ENCODE measurements at places on chromosomes 5 and 9. TPM values are rescaled to one million over a fixed set of nuclear protein-coding genes. Genes with fewer than 3 reads are reported as not detected.
A peak's percentile ranks its signal among the peaks of the same experiment; 100 is the strongest.

DNA sequence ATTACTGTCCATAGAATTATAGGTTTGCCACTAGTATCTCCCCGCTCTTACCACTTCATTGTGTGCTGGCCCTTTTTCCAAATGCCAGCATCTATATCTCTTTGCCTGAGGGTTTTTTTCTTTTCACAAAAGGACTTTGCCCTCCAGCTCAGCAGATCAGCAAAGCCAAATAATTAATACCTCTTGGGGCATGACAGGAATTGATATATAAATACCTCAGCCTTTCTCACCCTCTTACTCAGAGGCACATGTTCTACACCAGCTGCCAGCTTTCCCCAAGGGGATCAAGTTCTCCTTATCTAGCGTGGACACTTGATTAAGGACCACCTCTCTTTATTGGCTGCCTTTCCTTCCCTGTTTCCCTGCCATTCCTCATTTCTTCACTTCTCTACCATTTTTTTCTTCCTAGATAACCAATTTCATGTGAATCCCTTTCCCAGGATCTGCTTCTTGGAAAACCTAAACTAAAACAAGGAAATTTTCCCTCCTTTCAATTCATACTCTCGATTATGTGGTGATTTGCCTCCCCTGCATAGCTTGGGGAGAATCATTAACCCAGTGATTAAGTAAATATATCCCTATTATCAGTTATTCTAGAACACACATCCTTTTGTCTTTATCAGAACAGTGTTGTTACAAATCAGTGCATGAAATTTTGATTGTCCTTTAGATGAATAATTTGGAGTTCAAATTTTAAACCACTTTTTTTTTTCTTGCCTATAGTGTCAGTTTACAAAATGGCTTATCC lies 6.9 kb upstream of the NUDT12 start:
- no peak for DNase-seq

WHRN gene
- total RNA-seq = 7.4 TPM

DNA sequence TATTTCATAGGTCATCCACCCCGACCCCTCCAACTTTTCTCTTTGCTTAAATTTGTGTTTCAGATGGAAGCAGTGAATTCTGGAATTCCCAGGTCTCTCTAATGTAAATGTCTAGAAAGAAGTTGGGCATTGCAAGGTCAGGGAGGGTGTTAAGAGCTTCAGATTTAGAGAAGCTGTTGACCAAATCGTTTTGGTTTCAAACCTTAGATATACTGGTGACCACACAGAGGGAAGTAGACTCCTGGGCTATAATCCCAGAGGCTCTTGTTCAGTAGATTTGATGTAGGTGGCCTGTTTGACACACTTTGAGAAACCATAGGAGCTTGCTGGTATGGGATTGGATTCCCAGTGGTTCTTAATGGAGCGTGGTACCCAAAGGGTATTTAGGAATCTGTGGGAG lies 137.3 kb upstream of the KLF9 start:
- DNase-seq = no peak

LRRC19 gene
- total RNA-seq = not detected

RNF183 gene
- not detected for total RNA-seq

DNA sequence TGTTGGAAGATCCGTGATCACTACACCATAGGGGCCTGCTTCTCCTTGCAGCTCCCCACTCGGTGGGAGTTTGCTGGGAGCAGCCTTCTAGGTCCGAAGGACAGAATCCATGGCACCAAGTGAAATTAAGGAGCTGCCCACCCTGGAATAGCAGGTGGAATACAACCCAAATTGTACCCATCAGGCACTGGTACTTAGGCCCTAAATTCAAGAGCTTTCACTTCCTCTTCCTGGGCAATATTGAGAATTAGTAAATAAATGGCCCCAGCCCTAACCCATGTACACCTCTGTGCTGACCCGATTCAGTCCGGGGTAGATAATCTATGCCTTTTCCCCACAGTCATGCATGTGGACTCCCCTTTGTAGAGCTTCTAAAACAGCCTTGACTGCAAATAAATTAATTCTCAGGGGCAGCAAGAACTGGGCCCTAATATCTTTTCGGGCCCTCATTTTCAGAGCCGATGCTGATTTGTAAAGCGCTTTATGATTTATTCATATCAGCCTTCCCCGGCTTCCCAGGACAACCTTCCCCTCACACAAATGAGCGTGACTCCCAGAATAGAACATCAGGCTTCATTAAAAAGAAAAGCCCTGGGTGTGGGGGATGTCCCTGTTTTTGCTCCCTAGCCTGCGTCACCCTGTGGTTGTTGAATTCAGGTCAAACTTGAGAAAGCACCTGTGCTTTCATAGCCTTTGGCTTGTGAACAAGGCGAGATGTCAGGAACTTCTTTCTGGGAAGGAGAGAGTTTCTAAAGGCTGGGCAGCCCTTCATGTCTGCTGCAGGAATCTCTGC lies 126.1 kb upstream of the TBC1D2 start:
- DNase-seq = no peak

- no peak for DNase-seq
These were observed 1126.2 kb upstream of the CDH9 start for GRCh38 chr5:28164568-28164967.

DNA sequence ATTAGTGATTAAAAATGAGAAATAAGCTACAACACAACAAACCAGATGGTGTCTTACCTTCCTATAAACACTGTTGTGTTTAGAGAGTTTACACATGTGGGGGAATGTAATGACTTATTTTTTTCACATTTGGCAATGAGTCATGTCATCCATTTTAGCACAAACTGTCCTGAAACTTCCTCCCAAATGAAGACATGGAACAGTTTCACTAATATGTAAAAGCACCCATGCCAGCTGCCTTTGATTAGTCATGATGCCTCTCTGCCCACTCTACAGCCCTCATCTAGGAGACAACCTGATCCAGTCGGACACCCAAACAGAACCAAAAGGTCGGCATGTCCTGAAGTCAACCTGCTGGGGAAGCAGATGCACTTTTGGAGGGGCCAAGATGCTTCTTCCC lies 98.2 kb downstream of the SEMA5A start:
- no peak for DNase-seq

GRIN3A gene
- total RNA-seq = not detected

GRCh38 chr9:4982721-4983482 lies 2.2 kb upstream of the JAK2 start:
- no peak for DNase-seq

GRCh38 chr5:73158313-73158712 lies 14.7 kb upstream of the TMEM174 start:
- peak; percentile 85 for DNase-seq

DNA sequence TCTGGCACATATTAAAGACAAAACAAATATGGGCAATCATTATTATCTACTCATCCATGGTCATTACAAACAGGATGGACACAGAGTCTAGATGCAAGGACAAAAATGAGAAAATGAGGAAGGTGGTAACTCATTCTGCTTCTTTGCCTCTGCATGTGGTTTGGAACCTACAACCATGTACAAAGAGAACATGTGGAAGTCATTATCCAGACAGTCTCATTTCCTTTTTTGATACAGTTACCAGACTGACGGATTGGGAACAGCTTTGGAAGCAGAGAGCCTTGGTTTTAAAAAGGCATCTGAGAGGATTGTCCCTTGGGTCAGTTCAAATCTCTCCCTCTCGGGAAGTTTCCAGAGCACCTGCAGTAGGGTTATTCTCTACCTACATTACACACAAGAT lies 433.4 kb upstream of the TNC start:
- DNase-seq = no peak

DNA sequence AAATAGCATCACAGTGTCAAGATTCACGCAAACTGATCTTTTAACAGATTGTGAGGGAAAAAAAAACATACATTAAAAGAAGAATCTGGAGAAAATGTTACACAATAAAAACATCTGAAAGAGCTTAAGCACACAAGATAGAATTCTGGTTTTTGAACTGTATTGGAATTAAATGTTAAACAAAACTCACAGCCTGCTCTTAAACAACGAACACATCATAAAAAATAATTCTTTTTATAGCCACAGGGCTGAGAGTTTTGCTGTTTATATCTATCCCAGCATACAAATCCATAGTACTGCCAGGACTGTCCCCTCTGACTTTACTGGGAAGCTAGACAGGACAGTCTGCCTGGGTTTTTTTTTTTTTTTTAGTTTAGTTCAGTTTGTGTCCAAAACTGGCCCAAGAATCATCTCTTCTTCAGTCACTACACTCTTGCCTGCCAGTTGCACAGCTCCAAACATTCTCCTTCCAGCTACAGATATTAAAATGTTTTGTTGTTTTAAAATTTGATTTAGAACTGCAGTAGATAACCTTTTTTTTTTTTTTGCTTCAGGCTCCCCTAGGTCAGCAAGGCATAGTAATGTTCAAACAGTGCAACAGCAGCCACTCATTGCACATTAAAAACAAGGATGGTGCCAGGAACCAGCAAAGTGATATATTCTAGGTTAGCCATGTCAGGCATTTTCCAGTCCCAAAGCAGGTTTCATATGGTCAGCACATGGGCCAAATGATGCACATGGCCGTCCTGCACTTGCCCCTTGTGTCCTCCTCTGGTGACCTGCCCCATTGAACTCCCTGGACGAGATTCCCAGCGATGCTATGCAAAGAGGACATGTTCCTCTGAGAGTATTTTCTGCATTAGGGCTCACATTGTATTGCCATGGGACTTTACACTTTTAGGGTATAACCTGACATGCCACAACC lies 173.6 kb downstream of the ARL15 start:
- no peak for DNase-seq

IL13 gene
- total RNA-seq = not detected

DNA sequence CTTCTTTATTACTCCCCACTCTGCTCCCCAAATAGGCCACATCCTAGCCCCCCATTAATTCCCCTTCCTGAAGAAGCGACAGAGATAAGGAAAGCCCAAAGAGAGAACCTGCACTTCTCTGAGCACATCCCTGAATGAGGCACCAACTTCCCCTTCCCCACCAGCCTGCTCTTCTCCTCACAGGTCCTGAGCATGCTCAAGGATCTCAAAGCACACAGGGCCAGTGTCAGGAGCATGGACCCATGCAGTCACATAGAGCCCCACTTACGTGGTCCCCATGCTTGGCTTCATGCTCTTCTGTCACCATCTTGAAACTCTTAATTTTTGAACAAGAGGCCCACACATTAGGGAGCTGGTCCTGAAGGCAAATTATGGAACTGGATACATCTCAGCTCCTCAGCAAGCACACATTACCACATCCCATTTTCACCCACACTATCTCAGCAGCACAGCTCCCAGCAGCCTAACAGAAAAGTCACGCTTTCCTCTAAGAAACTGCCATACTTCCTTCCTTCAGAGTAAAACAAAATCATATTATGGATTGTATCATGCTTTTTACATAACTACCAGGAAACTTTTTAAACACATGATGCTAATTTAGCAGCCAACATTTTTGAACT lies 99.8 kb downstream of the NFIB start:
- no peak for DNase-seq

PIP5KL1 gene
- 5.2 TPM for total RNA-seq

- DNase-seq = no peak
These were observed 135.0 kb upstream of the SMARCA2 start for GRCh38 chr9:1880038-1880565.

- DNase-seq = no peak
These were observed 13.1 kb downstream of the FPGS start for GRCh38 chr9:127815512-127816361.

- DNase-seq = no peak
These were observed 16.9 kb upstream of the NTRK2 start for GRCh38 chr9:84652496-84653120.

- no peak for DNase-seq
These were observed 1.4 kb downstream of the MEF2C start for GRCh38 chr5:88881571-88881971.

GRCh38 chr5:73365301-73365853 lies 83.2 kb downstream of the FOXD1 start:
- DNase-seq = peak; percentile 35

All from thyroid gland (tissue), 4 donors.